AG10803 (cell line): ENCODE measurements at places on chromosomes 3 and 15.

DNA sequence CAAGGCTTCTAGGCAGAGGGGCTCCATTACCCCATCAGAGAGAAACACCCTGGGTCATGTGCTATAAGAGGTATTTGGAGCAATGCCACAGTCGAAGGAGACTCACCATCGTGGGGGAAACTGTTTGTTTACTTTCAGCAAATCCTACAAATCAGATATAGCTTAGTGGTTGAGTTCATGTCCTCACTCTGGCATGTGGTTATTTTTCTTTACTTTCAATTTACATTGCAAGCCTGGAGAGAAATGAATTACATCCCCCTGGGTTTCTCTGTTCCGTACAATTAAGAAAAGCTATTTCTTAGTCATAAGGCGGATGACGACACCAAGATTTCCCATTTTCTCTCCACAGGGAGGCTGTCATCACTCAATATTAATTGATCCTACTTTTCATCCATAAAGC is 36.9 kb downstream of the RFTN1 start:
- DNase-seq, result peak; percentile 76

- peak; percentile 67 for DNase-seq
Observed at GRCh38 chr3:50347187-50347813, 1.8 kb upstream of the ZMYND10 start.

- DNase-seq, result no peak
Observed at GRCh38 chr3:114632757-114633424, 339.1 kb downstream of the TIGIT start.

- DNase-seq, result no peak
Observed at GRCh38 chr3:141371882-141372281, 3.6 kb downstream of the ZBTB38 start.

DNA sequence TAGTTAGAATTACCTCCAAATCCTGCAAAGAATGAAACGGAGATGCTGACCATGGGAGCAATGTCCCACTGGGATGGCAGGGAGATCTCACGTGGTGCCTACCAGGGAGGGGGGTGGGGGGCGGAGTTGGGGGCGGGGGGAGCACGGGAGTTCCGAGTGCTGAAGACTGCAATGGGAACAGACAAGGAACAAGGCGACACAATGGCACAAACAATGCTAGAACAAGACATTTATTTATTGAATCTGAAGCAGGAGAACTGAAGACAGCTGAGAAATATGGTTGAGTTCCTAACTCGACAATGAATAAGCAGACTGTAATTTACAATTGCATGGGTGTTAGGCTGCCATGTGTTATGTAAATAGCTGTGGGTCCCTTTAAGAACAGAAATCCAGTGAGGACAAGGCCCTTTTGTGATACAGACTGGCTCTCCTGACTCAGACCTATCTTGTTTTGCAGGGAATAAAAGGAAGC is 91.2 kb downstream of the AQP9 start:
- DNase-seq, result peak; percentile 38

DNA sequence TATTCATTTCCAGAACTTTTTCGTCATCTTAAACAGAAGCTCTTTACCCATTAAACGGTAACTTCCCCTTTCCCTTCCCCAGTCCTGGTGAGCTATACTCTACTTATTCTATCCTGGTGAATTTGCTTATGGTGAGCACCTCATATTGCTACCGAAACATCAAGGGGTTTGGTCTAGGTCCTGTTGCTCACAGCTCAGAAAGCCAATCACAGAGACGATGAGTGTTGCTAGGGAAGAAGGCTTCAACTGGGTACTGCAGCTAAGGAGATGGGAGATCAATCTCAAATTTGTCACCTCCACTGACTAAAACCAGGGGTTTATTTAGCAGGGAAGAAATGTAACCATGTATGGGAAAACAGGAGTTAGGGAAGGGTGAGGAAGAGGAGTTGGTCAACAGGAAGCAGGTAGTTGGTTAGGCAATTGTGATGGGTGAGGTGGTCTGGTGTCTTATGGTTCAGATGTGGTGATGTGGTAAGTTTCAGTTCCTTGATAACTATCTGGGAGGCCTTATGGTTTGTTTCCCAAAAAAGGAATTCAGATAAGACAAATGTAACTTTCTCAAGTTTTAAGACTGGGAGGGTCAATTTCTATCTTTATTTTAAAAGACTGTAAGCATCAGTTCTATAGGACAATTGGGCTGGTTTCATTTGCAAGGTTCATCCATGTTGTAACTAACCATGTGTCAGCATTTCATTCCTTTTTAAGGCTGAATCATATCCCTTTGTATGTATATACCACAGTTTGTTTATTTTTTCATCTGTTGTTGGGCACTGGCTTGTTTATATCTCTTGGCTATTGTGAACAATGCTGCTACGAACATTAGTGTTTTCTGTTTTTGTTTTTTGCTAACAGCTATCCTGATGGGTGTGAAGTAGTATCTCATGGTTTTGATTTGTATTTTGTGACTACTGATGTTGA is 24.3 kb downstream of the ARHGAP11B start:
- peak; percentile 26 for DNase-seq

DNA sequence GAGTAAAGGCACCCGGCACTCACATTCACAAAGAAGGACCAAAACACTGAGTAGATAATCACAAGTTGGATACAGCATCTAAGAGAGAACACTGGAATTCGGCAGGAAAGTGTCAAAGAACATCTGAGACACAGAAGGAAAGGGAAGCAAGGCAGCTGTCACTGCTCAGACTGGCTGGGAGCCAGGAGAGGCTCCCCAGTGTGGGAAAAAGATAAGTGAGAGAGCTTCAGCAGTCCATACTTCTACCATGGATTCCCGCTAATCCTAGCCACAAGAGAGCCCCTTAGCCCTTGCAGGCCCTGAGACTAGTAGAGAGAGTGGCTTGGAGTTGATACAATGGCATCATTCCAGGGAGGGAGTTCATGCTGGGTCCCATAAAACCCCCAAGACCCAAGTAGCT is 36.7 kb upstream of the CP start:
- no peak for DNase-seq

DNA sequence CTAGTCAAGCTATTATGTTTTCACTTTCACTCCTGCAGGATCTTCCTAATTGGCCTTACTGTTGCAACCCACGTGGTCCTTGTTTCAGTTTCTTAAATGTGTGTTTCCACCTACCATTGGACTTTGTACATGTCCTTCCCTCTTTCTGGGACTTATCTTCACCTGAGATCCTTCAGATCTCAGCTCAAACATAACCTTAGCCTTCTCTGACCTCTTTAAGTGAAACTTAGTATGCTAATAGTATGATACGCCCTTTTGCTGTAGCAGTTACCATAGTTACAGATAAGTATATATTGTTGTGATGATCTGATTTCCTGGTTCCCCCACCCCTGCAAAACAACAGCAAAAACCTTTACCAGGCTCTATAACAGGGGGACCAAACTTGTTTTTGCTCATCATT is 35.2 kb downstream of the U2SURP start:
- DNase-seq, result no peak

DNA sequence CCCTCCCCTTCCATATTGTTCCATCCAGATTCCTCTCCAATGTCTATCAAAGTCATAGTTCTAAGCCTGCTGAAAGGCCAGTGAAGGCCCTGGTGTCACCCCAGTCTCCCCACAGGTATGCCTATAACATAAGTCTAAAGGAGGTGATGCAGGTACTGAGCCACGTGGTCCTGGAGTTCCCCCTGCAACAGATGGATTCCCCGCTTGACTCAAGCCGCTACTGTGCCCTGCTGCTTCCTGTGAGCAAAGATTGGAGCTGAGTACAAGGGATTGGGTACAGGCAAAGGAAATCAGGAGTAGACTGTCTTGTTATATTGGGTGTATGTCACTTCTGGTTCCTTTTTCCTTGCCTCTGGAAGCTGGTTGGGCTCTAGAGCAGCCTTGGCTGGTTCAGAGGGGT is 8.2 kb downstream of the EIF2B5 start:
- DNase-seq, result no peak

- DNase-seq, result no peak
Observed at GRCh38 chr15:73440571-73440970, 2.4 kb upstream of the REC114 start.

DNA sequence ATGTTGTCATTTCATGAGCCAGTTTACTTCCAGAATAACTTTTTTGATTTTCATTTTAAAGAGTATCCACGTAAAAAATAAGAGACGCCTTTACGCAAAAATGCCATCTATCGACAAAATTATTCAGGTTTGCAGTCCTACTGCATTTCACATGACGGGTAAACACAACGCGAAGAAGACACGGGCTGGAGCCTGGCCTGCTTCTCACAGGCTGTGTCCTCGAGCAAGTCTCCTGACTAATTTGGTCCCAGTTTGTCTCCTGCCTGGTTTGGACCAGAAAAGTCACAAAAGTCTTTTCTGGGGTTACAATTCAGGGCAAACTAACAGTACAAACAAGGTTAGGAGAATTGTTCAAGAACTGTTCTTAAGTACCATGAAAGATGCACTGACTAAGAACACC is 51.7 kb downstream of the CHSY1 start:
- DNase-seq, result no peak

GRCh38 chr15:47718497-47719437 is 1.5 kb downstream of the SEMA6D start:
- DNase-seq, result no peak

- no peak for DNase-seq
Observed at GRCh38 chr3:55690726-55691125, 203.6 kb upstream of the WNT5A start.

- no peak for DNase-seq
Observed at GRCh38 chr3:98969295-98969694, 67.8 kb upstream of the DCBLD2 start.
